ENCODE measurements at places on chromosomes 1 and 21.

DNA sequence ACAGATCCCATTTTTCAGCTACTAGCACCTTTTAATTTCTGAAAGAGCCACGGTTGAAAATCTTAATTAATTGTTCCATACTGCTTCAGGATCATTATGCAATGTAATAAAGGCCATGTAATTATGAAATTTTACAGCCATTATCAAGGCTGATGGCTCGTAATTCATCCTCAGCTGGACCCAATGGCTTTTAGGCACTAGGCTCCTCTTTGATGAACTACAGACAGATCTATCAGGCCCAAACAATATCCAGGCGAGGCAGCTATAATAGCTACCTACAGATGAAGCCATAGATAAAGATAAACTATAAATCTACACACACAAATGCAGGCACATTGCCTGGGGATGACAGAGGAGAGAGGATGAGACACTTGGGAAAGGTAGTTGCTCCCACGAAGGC, 110.5 kb upstream of the USH2A start:
- no peak for DNase-seq

DNA sequence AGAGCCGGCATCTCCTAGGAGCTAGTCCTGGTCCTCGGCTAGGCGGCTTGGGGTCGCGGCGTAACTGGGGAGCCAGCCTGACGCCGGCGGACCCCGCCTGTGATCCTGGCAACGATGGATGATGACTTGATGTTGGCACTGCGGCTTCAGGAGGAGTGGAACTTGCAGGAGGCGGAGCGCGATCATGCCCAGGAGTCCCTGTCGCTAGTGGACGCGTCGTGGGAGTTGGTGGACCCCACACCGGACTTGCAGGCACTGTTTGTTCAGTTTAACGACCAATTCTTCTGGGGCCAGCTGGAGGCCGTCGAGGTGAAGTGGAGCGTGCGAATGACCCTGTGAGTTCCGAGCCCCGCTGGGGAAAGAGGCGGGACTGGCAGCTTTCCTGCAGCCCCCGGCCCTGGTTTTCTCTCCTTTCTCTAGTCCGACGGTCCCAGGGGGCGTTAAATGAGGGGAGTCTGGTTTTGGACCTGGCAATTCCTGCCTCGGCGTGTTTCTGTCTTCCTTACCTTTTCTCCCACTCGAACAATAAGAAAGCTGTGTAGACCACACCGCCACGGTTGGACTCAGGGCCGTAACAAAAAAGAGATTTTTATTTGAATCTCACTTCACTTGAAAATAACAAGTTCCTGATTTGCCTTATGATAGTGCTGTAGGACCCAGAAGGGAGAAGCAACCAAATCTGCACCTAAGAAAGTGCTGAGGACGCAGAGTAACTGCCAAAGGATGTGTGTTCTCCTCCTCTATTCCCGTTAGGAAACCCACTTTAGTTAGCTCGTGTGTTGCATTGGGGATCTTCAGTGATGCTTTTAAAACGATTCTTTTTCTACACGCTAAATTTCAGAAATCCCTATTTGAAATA, at the start of gene SPRTN:
TSS of gene SPRTN (plus strand) at position 24 of the 859 bp plus-strand sequence. CDS start at position 115, 91 bp downstream.
- DNase-seq, result no peak

- no peak for DNase-seq
Observed at GRCh38 chr1:19369396-19370090, 57.4 kb downstream of the SLC66A1 start.

DNA sequence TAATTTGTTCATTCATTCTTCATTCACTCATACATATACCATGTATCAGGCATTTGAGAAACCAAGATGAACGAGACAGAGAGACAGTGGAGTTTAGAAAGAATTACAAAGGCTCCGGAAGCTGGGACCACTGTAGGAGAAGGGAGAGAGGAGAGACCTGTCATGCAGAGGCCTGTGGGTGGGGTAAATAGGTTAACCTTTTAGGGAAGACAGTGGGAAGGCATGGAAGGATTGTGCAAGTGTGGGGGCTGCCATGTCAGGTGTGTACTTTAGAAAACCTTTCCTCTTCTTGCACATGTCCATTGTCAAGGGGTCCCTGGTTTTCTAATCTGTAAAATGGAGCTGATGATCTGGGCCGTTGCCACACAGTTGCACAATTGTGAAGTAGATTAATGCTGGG, 44.2 kb upstream of the POU3F1 start:
- no peak for DNase-seq
